ENCODE measurements at places on chromosomes 6 and 20.

DNA sequence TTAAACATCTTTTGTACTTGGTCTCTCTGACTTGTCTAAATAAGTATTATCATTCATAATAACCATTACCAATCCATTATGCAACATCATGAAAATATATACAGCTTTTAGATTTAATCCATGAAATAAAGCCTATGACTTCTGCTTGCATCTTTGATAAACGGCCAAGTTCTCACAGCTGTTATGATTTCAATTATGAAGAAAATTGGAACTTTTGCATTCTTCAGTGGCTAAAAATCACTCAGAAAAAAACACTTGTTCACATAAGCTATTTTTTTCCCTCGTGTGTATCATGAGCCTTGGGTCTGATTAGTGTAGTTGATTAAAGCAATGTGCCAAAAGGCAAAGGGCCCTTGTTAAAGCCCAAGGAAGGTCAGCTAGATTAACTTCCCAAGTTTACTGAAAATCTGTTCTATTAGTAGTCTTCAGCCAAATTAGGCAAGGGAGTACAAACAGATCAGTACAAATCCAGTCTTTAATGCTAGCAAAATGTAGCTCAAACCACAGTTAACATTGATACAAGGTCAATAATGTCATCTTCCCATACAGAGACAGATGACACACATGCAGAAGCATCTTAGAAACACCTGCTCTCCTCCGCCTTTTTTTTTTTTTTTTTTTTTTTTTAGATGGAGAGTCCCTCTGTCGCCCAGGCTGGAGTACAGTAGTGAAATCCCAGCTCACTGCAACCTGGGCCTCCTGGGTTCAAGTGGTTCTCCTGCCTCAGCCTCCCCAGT lies 69.9 kb downstream of the SGK1 start:
- H3K4me1 ChIP-seq, result no peaks in the 10 kb centered on the region
- no peaks in the 10 kb centered on the region for H3K36me3 ChIP-seq
- no peak for DNase-seq
- H3K4me3 ChIP-seq, result no peak overlapping the region
- no peak overlapping the region for H3K27ac ChIP-seq

- DNase-seq, result no peak
- no peaks in the 10 kb centered on the region for H3K27me3 ChIP-seq
- H3K27ac ChIP-seq, result no peak overlapping the region
- peaks cover 10% of the 10 kb centered on the region for H3K4me1 ChIP-seq
- no peaks in the 10 kb centered on the region for H3K36me3 ChIP-seq
Measured at GRCh38 chr6:168494726-168495125, 53.7 kb downstream of the SMOC2 start.

DNA sequence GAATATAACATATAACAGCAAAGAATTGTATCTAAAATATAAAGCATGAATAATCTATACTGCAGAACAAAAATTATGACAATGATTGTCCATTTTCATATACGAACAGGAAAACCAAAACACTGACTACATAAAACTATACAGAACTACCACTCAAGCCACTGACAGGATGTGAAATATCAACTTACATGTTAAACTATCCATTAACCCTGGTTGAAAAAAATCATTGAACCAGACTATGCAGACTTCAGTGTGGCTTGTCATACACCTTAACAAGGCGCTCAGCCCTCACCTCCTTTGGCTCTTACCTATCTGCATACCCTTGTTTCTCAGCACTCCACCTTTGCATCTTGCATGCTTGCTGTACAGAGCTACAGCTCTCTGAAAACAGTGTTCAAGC lies 34.9 kb downstream of the ASCC3 start:
- H3K4me3 ChIP-seq, result no peak overlapping the region
- no peaks in the 10 kb centered on the region for H3K27me3 ChIP-seq
- no peaks in the 10 kb centered on the region for H3K4me1 ChIP-seq
- no peak overlapping the region for H3K27ac ChIP-seq

DNA sequence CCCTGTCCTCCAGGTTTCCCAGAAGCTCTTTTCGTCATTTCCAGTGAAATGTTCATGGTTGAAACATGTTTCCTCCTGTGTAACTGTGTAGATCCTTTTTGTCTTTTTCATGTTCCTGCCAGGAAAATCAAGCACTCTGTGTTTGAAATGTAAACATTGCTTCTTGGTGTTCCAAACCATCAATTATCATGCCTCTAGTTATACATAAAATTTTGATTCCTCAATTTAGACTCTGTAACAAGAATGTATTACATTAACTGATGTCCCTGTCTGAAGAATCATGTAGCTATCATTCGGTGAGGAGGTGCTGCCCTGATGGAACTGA lies 546.3 kb upstream of the CITED2 start:
- H3K27ac ChIP-seq, result no peak overlapping the region
- no peaks in the 10 kb centered on the region for H3K36me3 ChIP-seq
- peaks cover 4% of the 10 kb centered on the region for H3K4me1 ChIP-seq
- H3K4me3 ChIP-seq, result no peak overlapping the region

DNA sequence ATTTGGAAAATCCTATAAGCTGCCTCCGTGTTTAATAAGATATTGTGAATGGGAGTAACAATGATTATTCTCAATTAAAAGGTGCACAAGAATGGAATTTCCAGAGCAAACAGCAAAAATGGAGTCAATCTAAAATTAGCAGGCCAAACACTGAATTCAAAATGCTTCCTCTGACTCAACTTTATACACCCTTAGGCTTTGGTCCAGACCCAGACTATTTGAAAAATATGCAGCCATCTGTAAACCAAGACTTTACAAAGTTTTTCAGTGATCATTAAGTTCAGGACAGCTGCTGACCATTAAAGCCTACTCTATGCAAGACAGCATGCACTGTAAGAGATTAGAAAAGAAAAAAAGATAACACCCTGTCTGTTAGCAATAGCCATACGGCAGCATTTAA lies 39.4 kb upstream of the CCN6 start:
- DNase-seq, result no peak
- H3K36me3 ChIP-seq, result no peaks in the 10 kb centered on the region
- no peaks in the 10 kb centered on the region for H3K27me3 ChIP-seq
- H3K4me3 ChIP-seq, result no peak overlapping the region

- H3K36me3 ChIP-seq, result no peaks in the 10 kb centered on the region
- no peaks in the 10 kb centered on the region for H3K27me3 ChIP-seq
- no peak overlapping the region for H3K4me3 ChIP-seq
- DNase-seq, result no peak
- no peaks in the 10 kb centered on the region for H3K4me1 ChIP-seq
Measured at GRCh38 chr20:57280221-57280620, 13.8 kb upstream of the BMP7 start.

- no peaks in the 10 kb centered on the region for H3K27me3 ChIP-seq
- DNase-seq, result no peak
- no peaks in the 10 kb centered on the region for H3K36me3 ChIP-seq
- H3K4me1 ChIP-seq, result no peaks in the 10 kb centered on the region
Measured at GRCh38 chr6:77339926-77340325, 123.4 kb downstream of the HTR1B start.

- peaks cover 19% of the 10 kb centered on the region for H3K4me1 ChIP-seq
- H3K27me3 ChIP-seq, result no peaks in the 10 kb centered on the region
- H3K27ac ChIP-seq, result peak overlapping the region; percentile 96
- no peaks in the 10 kb centered on the region for H3K36me3 ChIP-seq
- DNase-seq, result no peak
Measured at GRCh38 chr6:26032340-26033084, 54.7 kb upstream of the HFE start.

DNA sequence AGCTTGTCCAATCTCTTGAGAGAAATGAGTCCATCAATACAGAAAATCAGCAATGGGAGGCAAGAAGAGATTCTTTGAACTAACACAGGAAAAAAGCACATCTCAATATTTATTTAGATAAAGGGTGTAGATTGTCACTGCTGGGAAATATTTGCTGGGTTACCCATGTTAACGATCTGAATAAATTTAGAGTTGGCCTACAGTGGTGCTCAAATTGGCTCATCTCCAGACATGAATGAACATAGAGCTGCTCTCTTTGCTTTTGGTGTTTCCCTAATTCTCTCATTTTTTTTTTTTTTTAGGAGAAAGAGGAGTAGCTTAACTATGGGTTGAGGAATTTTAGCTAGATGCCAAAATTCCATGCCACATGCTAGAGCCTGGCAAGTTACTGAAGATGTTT lies 471.2 kb downstream of the PKHD1 start:
- no peaks in the 10 kb centered on the region for H3K4me1 ChIP-seq
- no peak overlapping the region for H3K27ac ChIP-seq
- no peaks in the 10 kb centered on the region for H3K27me3 ChIP-seq
- H3K4me3 ChIP-seq, result no peak overlapping the region

DNA sequence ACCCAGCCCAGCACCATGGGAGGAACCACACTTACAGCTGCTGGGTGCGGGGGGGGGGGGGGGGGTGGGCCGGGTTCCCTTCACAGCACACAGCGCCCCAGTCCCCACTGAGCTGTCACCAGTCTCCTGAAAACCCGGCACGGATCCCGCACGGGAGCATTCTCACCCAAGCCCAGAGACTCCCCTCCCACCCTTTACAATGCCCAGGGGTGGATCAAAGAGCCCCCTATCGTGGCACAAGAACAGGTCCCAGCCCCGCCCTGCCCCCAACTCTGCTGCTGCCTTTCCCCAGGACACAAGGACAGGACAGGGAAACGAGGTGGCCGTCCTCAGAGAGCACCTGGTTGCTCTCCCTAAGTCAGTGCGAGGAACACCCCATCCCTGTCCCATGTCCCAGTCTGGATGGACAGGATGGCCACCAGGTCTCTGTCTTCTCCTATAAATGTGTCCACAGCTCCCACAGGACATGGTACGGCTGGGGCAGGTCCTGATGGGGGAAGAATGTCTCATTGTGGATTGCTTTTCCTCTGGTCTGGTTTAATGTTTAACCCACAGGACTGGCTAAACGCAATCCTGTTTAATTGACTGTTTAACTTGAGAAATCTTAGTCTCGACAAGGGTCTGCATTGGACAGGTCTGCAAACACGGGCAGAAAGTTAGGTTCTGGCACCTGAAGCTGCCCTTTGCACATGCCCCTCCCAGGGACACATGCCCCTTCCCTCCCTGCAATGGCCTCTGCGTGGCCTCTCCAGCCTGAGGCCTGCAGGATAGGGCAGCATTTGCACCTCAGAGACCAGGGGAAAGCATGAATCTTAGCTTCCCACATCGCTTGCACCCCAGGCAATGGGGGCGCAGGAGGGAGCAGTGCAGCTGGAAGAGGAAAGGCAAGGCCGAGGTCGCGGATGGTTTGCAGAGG lies 45.3 kb downstream of the DACT2 start:
- H3K4me3 ChIP-seq, result no peak overlapping the region
- peak; percentile 39 for DNase-seq
- H3K36me3 ChIP-seq, result no peaks in the 10 kb centered on the region
- H3K27me3 ChIP-seq, result no peaks in the 10 kb centered on the region
- H3K4me1 ChIP-seq, result no peaks in the 10 kb centered on the region

GRCh38 chr6:39494998-39495397 lies 172.5 kb upstream of the KCNK16 start:
- no peak overlapping the region for H3K4me3 ChIP-seq
- H3K4me1 ChIP-seq, result no peaks in the 10 kb centered on the region
- no peaks in the 10 kb centered on the region for H3K36me3 ChIP-seq
- no peak for DNase-seq
- no peak overlapping the region for H3K27ac ChIP-seq
- no peaks in the 10 kb centered on the region for H3K27me3 ChIP-seq

GRCh38 chr6:30169658-30170614 lies 6.6 kb downstream of the TRIM15 start:
- H3K4me1 ChIP-seq, result peaks cover 5% of the 10 kb centered on the region
- no peaks in the 10 kb centered on the region for H3K27me3 ChIP-seq
- no peak for DNase-seq
- H3K36me3 ChIP-seq, result no peaks in the 10 kb centered on the region
- no peak overlapping the region for H3K27ac ChIP-seq

GRCh38 chr6:155782320-155782731 lies 326.7 kb upstream of the NOX3 start:
- H3K27ac ChIP-seq, result peak overlapping the region; percentile 15
- no peaks in the 10 kb centered on the region for H3K27me3 ChIP-seq
- no peak for DNase-seq
- H3K4me3 ChIP-seq, result no peak overlapping the region
- no peaks in the 10 kb centered on the region for H3K4me1 ChIP-seq

- H3K27ac ChIP-seq, result no peak overlapping the region
- H3K4me3 ChIP-seq, result no peak overlapping the region
- DNase-seq, result no peak
- no peaks in the 10 kb centered on the region for H3K36me3 ChIP-seq
- peaks cover 2% of the 10 kb centered on the region for H3K4me1 ChIP-seq
Measured at GRCh38 chr6:16944596-16944995, 157.3 kb upstream of the STMND1 start.

All from ascending aorta (tissue), 2 donors.